ENCODE measurements at places on chromosomes 12 and 14.

GRCh38 chr14:89650077-89650978 lies 233.3 kb upstream of the FOXN3 start:
- no peak for DNase-seq

- DNase-seq = no peak
Measured at GRCh38 chr14:21026988-21027315, 2.1 kb upstream of the NDRG2 start.

DNA sequence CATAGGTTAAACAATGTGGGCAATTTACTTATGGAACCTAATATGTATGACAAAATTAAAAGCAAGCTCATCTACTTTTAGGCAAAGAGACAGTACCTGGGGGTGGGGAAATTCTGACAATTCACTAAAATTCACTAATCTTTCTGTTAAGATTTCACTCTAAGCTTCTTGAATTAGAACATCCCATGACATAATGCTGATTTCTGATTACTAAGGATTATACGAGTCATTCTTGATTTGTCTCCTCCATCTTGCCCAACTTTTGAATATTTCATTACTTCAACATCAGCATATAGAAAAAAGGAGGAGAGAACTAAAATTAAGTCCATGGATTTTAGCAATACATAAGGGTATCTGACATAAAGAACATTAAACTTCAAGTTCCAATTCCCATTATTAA lies 2.4 kb downstream of the CEP83 start:
- no peak for DNase-seq

GRCh38 chr12:10771132-10771733 lies 31.2 kb downstream of the TAS2R7 start:
- DNase-seq = no peak

DNA sequence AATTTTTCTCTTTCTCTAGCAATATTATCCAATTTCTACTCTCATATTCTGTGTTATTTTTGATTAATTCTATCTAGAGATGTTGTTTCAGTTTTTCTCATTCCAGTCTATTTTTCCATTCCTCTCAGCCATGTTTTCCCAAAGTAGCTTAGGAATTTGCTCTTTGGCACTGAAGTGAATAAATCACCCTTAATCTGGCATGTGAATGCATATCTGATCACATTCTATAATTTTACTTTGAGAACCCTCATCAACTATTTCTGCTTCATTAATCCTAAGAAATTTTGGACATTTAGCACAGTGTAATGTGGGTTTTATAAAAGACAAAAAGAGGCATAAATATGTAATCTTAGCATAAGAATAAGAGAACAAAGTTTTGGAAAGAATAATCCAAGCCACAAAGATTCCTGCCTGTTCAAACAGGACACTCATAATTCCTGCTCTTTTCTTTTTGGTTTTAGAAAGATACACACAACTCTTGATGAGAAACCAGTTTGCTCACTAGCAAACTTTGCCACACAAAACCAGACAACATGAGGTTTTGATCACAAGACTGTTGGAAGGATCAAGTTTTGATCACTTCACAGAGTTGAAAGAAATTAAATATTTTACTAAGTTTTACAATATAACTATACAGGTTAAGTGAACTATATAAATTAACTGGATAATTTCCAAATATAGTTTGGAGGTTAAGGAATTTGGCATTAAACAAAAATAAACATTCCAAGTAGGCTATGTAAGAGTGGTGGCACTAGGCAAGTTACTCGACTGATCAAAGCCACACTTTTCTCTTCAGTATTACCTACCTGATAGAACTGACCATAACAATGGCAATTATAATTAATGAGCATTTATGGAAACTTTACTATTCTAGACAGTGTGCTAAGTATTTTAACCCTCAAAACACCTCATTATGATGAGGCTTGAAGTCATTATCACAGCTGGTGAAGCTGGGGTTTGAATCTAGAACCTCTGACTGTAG lies 226.6 kb upstream of the TMTC1 start:
- no peak for DNase-seq

Data from T-helper 17 cell (primary cell).